Memory B cell (primary cell): ENCODE measurements at places on chromosomes 11 and 22.

DNA sequence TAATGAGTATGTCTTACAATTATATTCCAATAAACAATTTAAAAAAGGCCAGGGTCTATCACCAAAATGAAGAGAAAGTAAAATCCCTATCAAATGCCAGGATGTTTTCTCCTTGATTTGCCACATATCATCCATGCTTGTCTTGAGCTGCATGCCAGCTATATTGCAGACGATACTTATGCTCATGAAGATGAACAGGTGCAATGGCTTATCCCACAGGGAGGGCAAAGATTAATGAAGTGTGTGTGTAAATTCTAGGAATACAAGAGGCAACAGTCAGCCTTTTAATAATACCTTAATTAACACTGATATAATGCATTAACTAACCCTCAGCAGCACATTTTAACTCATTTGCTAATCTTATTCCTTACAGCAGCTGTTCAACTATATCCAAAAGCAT lies 850.5 kb downstream of the KCNA4 start:
- DNase-seq = no peak

DNA sequence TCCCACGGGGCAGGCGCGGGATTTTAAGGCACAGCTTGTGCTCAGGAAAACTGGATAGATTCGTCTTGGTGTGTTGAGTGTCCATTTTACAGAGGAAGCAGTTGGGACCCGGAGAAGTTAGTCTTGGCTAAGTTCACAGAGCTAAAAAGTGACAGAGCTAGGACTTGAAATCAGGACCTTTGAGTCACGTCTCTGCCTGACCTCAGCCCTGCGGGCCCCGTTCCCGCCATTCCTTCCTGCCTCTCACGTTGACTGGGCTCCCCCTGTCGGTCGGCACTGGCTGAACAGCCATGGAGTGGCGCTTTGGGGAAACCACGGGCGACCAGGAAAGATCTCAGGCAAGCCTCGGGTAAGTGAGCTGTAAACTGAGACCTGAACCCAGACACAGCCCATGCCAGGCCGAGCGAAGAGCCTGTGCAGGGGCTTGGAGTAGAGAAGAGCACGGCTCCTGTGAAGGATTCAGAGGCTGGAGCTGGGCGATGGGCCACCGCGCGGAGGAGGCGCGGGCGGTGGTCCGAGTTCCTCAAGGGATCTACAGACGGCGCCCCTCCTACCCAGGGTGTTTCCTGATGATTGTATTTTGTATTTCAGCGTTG lies 54.1 kb downstream of the WNT11 start:
- DNase-seq = peak; percentile 58

- no peak for DNase-seq
Measured at GRCh38 chr11:102564110-102564509, 33.6 kb upstream of the MMP7 start.

DNA sequence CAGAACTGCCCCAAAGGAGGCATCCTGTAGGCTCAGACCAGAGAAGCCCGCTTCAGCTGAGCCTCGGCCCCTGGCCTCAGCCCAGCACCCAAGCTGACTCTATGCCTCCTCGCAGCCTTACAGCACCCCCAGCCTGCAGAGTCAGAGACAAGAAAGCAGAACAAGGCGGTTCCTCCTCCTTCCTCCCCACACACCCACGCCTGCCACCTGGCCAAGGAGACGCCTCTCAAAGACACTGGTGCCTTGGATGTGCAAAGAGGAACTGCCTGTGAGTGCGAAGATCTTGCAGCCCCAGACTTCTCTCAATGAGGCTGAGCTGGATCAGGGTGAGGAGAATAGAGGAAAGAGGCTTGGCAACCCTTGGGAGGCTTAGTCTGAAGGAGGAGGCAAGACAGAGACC lies 60.2 kb downstream of the PDE2A start:
- DNase-seq = peak; percentile 72

GRCh38 chr11:89521294-89521693 lies 30.1 kb upstream of the NOX4 start:
- no peak for DNase-seq

DNA sequence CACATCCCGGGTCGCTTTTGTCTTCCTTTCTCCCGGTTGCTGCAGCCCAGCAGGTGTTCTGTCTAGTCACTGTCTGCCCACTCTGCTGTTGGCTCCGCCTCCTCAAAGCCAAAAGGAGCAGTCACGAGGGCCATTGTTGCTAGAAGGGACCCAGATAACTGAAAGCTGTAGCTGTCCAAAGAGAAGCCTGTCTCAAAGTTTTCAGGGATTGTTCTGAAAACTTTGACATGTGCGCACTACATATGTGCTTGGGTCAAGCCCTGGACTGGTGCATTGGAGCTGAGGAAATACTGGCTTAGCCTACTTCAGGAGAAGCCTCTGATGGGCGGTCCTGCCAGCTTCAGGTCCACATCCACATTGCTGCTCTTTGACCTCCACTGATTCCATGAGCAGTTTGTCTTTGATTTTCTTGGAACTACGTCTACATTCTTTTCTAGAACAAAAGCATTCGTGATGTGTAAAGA lies 8.8 kb upstream of the OR2AT4 start:
- no peak for DNase-seq

DNA sequence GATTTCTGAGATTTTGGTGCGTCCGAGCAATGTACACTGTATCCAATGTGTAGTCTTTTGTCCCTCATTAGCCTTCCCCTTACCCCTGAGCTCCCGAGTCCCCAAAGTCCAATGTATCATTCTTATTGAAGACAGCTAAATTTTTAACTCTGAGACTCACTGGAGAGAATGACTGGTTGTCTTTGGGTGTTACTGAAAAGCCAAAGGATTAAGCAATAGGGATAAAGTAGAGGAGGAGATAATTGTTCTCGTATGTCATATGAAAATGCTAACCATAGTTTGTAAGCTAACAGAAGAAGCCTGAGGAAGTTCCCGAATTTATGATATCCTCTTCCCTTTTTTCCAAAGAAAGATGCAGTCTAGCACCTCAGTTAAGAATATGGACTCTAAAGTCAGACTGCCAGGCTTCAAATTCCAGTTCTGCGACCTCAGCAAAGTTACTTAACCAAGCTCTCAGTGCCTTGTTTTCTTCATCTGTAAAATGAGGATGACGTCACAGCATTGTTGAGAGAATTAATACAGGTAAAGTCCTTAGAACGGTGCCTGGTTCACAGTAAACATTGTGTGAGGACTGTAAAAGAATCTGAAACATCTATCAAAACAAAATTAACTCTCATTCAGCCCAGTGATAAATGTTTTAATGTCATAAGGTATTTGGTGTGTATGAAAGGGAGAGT lies 1.6 kb upstream of the MSANTD2 start:
- DNase-seq = no peak

GRCh38 chr11:72250661-72251464 lies 6.9 kb upstream of the PHOX2A start:
- no peak for DNase-seq

DNA sequence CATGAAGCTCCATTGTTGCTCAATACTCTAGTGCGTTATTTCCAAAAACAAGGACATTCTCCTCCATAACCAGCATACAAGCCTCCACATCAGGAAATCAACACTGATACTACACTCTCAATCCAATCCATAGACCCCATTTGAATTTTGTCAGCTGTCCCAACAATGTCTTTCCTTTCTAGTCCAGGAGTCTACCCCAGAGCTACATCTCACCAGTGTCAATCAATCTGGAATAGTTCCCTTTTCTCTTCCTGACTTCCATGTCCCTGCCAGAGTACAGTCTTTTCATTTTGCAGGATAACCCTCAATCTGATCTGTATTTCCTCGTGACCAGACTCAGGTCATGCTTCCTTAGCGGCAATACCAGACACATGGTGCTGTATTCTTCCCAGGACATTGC lies 43.0 kb downstream of the TCF20 start:
- no peak for DNase-seq

DNA sequence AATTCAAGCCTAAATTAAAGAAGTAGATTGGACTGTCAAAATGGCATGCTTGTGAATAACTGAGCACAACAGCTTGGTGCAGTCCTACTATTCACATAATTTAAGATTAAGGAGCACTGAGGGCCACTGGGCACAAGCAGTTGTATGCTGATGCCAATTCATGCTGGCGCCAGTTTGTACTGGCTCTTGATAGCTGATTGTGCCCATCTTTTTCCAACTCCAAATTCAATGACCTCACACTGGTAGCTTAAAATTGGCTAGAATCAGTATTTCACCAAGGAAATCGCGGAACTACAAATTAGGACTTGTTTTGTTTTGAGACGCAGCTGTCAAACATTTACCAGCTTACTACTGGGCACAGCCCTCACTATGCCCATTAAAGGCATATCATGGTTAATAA lies 969.2 kb downstream of the JRKL start:
- DNase-seq = no peak

GRCh38 chr11:29282088-29282487 lies 734.7 kb downstream of the KCNA4 start:
- DNase-seq = no peak
